ENCODE measurements at places on chromosomes 4 and X. TPM values are rescaled to one million over a fixed set of nuclear protein-coding genes. Genes with fewer than 3 reads are reported as not detected.

The LUZP4 gene
- not detected for total RNA-seq

The CXCR3 gene
- total RNA-seq, result 35.2 TPM

The NAP1L3 gene
- total RNA-seq, result 0.57 TPM

The TCEAL7 gene
- not detected for total RNA-seq

The ODAPH gene
- total RNA-seq, result 0.43 TPM

The XAGE1A gene
- total RNA-seq, result not detected

The CLCN4 gene
- total RNA-seq, result not detected

Measured in activated CD4-positive, alpha-beta T cell treated with anti-CD3 and anti-CD28 coated beads, Interleukin-2, amount 10 ng/mL, durations not matched to agents 24 days and 14 days (primary cell).